ENCODE measurements at places on chromosomes 1 and 21. TPM values are rescaled to one million over a fixed set of nuclear protein-coding genes. Genes with fewer than 3 reads are reported as not detected.

The PGBD5 gene
- not detected for total RNA-seq

DNA sequence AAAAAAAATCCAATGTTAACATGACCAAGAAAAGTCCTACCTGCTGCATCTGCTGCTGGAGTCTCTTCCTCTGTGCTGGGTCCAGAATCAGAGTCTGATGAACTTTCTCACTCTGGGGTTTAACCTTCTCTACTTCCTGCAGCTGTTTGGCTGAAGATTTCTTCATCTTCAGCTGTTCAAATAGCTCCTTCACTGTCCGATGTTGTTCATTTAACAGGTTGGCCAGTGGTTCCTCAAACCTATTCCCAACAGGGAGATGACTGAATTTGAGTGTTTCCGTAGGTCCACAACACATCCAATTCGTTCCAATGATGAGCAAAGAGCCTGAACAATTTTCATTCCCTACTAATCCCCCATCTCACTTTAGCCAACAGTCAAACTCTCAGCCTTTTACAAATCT lies 79.4 kb downstream of the GON4L start:
- H3K4me3 ChIP-seq = no peak overlapping the region
- H3K27ac ChIP-seq = peak overlapping the region; percentile 56
- H3K27me3 ChIP-seq = no peaks in the 10 kb centered on the region

DNA sequence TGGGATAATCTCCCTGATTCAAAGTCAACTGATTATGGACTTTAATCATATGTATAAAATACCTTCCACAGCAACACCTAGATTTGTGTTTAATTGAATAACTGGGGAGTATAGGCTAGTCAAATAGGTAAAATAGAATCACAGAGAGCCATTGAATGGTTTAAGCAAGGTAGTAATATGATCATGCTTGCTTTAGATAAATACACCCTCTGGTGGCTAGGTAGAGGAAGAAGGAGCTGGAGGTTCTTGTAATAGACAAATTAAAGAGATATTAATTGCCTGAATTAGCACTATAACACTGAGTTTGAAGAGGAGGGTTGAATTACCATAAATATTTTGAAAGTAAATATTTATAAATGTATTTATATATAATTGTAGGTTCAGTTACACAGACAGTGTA lies 40.3 kb downstream of the DIRAS3 start:
- H3K4me1 ChIP-seq = no peaks in the 10 kb centered on the region
- no peak for DNase-seq
- H3K4me3 ChIP-seq = no peak overlapping the region

DNA sequence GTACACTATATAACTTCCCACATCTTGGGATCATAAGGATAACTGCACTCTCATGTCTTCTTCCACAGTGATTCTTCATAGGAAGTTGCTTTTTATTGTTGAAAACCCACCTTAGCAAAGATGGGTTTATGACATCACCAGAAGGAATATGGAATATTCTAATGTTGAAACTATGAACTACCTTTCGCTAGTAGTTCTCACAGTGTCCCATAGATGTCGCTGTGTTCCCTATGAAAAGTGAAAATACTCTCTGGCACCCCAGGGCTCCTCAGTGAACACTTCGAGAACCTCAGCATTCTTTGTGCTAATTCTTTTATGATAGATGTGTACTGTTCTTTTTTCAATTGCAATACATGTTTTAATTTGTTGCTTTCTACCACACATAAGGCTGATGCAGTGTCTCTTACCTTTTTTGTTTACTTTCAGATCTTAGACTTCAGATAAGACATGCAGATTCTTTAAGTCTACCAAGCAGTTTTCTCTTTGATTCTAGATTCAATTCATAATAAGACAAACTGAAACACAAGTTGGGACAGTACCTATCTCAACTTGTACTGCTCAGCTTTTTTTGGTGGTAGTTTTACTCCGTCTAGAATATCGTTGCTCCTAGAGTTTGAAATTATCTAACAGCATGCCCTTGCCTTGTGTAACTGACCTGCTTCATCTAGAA lies 90.8 kb downstream of the GTF2B start:
- H3K4me1 ChIP-seq = peaks cover 9% of the 10 kb centered on the region
- H3K36me3 ChIP-seq = peaks cover 30% of the 10 kb centered on the region

All from activated CD8-positive, alpha-beta T cell treated with anti-CD3 and anti-CD28 coated beads for 36 hours (primary cell).